ENCODE measurements at places on chromosomes 7 and 10.

DNA sequence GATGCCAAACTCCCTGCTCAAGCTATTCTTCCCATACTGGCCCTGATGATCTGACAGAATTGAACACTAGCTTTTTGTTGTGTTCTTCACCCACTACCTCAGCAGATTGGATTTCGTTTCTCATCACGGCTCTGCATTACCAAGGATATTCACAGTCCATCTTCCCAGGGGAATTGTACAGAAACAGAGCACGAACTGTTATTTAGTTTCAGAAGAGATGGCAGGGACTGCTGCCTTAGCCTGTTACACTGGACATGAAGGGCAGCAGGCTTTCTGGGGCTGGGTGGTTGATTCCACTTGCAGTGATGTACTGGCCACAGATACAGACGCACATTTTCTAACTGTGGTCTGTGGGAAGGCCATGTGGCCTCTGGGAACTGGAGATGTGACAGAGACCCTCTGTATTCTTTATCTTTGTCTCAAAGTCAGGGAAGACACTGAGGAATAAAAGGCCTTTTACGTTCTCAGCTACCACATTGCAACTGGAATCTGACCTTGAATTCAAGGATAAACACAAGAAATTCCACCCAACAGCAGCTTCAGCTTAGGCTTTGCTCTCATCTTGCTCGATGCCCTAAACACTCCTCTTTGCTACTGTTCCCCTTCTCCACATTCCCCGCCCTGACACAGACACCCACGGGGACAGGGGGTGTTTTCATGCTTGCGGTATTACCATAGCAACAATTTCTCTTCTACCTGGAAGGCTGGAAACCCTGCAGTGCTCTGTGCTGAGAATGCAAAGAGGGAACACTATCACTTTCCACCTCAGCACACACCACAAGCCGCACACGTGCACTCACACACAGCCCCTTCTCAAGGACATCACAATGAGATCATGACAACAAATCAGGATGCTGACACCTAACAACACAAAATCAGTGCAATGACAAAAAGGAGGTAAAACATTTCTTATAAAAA is 81.7 kb downstream of the RNF216 start:
- DNase-seq: no peak

GRCh38 chr7:11830582-11831155 is 1.3 kb downstream of the THSD7A start:
- no peak for DNase-seq

DNA sequence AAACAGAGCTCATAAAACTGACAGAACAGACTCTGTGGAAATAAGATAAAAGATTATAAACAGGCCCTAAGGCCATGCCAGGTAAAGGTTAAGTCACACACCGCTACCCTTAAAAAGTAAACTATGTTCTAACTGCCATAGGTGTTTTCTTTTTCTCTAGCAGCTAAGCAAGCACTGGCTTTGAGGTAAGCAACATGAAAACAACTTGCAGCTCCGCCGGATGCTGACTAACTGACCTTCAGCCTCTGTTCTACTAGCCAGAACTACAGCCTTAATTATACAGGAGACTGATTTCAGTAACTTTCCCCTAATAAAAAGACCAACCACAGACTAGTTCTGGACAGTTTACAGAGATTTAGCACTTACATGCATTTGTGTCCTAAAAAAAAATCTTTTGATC is 708.3 kb downstream of the CCSER2 start:
- no peak for DNase-seq

DNA sequence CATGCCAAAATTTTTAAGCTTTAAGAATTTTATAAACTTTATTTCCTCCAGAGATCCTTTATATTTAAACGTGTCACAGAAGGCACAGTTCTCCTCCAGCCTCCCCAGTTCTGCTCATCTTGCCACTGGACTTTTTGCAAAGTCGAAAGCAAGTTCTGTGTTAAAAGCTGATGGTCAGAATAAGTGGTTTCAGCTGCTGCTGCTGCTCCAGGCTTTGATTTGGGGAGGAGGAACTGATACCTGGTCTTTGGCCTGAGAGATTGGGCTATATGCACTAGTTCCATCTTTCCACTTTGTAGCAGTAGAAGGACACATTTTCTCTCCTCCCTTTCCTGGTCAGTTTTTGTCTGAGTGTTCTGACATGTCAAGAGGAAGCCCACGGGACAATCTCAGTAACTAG is 435.9 kb upstream of the PHF14 start:
- no peak for DNase-seq

- DNase-seq: no peak
Observed at GRCh38 chr7:98619450-98620321, 2.6 kb downstream of the NPTX2 start.

Data from AG09319 (cell line).